ENCODE measurements at places on chromosomes 1 and 21.

DNA sequence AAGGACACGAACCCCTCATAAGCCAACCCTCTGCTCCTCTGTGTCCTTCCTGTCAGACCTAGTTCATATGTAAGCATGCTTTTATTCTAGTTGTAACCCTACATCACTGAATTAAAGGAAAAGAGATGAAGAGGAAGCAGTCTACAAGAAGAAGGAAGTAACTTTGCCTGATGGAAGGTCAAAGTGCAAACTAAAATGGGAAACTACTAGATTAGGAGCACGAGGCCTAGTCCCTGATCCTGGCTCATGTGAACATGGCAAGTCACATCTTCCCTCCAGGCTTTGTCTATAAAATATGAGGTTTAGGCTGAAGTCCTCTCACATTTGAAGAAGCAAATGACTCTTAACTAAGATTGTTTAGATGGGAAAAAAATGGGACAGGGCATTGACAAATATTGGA is 13.2 kb downstream of the ZMYND12 start:
- no peak for DNase-seq

- no peak for DNase-seq
Measured at GRCh38 chr1:201692555-201693394, 136.2 kb upstream of the IPO9 start.

GRCh38 chr21:37628362-37628761 is 261.8 kb downstream of the DYRK1A start:
- DNase-seq = no peak

GRCh38 chr1:51019811-51020210 is 49.8 kb downstream of the CDKN2C start:
- DNase-seq = no peak

DNA sequence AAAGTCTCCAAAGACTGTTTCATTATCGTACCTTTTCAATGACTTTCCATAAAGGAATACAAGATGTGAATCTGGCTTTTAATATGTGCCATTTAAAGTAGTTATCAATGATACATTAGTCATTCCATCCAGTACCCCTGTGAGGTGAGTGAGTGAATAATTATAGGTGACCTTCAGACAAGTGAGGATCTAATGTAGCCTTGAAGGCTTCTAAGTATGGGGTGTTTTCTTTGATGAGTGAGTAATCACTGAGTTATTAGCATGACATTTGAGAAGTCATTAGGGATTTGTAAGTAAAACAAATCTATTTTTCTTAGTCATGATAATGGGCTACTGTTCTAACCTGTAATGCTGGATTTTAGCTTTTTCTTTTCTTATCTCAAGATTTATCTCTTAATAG is 831.4 kb downstream of the ADGRL2 start:
- no peak for DNase-seq

DNA sequence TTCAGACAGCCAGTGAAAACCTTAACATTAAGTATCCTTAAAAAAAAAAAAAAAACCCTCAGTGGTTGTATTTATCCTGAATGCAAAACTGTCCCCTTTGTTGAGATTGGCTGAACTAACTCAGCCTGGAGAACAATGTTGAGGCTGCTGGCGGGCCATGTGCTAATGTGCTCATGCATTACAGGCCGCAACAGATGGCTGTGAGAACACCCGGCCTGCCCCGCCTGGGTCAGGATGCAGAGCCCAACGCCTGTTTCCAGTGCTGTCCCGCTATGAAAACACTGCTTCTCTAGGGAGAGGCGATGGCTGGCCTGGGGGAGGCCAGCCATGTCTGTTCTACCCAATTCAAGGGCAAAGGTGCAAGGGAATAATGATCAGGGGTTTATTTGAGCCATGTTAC is 13.8 kb downstream of the OLIG2 start:
- DNase-seq = peak; percentile 97

DNA sequence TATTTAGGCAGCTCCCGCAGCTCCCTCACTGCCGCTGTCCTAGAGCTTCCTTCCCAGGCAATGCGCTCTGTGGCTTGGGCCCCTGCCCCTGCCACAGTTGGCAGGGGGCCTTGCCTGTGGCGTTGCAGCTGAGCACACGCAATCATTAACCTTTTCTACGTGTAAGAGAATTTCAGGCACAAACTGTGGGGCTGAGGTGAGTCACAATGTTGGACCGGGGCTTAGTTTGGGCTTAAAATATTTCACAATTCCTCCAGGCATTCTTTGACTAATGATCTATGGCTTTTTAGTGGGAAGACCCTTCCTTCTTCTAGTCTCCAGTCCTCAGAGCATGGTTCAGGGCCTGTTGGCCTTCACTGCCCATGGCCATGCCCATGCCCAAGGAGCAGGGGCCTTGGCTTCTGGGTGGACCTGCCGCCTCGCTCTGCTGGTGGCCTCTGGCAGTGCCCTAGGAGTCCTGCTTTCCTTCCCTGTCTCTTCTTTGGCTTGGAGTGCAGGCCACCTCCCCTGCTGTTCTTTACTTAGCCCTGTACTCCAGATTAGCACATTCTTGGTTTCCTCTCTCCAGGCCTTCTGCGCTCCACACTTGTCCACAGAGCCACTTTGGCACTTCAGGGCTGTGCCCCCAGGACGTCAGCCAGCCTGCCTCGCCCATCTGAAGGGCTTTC is 39.2 kb downstream of the MAPKAPK2 start:
- no peak for DNase-seq

- DNase-seq = peak; percentile 35
Measured at GRCh38 chr1:237556911-237557310, 333.8 kb downstream of the ZP4 start.

DNA sequence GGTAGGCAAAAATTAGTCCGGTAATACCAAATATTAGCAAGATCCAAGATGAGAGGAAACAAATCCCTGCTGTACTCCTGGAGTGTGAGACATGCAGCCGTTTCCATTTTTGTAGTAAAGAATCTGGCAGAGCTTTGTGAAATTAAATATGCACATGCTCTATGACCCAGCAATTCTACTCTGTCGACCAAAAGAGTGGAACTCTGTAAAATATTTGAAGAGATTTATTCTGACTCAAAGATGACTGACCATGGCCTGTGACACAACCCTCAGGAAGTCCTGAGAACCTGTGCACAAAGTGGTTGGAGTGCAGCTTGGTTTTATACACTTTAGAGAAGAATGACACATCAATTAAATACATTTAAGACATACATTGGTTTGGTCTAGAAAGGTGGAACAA is 16.2 kb downstream of the HAX1 start:
- DNase-seq = no peak

- no peak for DNase-seq
Measured at GRCh38 chr21:36178349-36178748, 21.7 kb downstream of the DOP1B start.

DNA sequence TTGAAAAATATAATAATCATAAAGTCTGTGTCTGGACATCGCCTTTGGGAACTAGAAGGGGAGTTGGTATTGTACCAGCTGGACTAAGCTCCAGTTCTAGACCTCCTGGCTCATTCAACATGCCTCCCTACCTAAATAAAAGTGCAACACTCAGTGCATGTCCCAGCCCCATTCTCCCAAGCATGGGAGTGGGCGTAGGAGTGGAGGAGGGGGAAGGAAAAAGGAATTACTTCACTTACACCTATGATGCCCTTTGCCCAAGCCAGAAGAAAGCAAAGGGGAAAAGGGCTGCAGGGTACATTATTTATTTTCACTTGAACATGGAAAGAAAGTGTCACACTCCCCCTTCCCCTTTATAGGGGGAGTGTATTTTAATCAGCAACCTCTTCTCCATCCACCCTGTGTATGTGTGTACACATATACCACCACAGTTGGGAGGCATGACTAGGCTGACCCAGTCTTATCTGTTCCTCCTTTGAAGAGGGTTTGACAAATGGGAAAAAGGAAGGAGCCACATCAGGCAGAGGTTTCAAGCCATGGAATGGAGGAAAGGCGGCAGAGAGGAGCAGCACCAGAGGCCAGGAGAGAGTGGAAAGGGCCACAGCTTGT is 3.2 kb downstream of the NIT1 start:
- no peak for DNase-seq

DNA sequence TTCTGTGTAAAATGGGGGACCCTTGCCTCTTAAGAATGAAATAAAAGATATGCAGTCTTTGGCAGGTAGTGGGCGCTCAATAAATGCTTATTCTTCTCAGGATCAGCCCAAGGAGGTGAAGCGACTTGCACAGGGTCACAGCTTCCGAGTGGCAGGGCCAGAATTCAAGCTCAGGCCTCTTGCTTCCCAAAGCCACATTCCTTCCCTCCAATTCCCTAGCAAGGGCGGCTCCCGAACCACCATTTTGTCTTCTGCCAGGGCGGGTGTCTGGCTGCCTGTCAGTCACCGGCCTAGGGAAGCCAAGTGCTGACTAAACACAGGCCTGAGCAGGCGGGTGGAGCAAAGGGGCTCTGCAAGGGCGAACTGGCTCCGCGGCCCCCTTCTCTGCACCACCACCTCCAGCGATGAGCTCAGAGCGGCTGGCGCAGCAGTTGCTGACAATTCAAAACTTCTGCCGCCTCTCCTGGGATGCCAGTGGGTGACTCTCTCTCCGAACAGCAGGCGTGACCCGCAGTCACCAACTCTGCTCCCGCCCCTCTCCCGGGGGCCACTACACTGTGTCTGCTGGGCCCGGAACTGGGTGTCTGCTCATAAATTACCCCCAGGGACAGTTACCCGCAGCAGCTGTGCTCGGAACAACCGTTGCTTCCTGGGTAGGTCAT is 10.8 kb downstream of the GPR3 start:
- DNase-seq = no peak

GRCh38 chr1:28297826-28298225 is 31.0 kb upstream of the MED18 start:
- DNase-seq = no peak

DNA sequence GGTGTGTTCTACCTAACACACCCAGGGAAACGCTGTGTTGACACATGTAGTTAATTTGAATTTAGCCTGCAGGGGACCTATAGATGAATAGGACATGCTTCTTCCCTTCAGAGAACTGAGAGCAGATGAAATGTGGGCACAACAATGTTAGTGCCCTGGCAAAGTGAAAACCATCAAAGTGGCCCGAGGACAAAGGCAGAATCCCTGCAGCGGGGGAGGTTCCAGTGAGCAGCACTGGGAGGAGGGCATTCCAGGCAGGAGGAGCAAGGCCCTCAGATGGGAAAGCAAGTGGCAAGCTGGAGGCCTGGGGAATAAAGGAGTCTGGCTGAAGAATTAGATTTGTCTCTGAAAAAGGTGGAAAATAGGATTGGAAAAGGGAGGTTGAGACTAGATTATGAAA is 37.2 kb downstream of the C1orf94 start:
- no peak for DNase-seq

DNA sequence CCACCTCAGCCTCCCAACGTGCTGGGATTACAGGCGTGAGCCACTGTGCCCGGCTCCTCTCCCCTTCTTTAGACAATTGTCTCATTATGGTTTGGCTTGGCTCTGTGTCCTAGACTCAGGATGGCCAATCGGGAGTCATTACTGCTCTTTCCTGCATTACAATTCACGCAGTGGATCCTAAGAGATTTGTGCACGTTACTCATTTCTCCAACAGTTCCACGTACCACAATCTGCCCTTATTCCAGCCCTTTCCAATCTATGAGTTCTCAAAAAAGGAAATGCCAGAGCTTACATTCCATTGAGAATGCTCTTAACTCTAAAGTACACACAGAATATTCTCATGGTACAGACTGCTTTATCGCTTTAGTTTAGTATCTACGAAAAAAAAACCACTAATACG is 357.0 kb downstream of the GPATCH2 start:
- no peak for DNase-seq

DNA sequence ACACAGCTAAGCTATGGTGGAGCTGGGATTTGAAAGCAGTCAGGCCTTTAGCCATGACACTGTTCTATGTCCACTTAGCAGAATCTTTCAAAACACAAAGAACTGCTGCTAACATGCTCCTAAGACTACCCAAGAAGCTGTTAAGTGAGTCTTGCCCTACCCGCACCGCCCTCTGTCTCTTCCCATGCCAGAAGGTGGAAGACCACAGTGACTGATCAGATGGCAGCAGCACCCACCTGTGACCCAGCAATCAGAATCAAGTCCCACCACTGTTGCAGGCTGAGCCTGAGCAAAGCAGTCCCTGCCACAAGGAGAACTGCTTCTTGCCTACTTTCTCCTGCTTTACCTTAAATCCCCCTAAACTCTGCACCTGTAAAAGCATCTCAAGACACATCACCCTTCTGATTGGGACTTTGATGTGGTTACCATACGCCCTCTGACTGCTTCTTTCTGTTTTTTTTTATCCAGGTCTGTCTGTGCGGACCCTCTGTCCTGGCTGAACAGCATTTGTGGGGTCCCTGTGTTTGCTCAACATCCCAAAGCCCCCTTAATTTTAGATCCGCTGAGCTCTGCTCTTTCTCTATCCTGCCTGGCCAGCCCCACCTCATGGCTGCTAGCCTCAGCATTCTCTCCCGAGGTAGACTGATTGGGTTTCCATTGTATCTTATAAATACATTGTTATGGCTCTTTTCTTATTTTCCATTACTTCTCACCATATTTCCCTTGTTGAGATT is 16.0 kb downstream of the IRF2BP2 start:
- no peak for DNase-seq

DNA sequence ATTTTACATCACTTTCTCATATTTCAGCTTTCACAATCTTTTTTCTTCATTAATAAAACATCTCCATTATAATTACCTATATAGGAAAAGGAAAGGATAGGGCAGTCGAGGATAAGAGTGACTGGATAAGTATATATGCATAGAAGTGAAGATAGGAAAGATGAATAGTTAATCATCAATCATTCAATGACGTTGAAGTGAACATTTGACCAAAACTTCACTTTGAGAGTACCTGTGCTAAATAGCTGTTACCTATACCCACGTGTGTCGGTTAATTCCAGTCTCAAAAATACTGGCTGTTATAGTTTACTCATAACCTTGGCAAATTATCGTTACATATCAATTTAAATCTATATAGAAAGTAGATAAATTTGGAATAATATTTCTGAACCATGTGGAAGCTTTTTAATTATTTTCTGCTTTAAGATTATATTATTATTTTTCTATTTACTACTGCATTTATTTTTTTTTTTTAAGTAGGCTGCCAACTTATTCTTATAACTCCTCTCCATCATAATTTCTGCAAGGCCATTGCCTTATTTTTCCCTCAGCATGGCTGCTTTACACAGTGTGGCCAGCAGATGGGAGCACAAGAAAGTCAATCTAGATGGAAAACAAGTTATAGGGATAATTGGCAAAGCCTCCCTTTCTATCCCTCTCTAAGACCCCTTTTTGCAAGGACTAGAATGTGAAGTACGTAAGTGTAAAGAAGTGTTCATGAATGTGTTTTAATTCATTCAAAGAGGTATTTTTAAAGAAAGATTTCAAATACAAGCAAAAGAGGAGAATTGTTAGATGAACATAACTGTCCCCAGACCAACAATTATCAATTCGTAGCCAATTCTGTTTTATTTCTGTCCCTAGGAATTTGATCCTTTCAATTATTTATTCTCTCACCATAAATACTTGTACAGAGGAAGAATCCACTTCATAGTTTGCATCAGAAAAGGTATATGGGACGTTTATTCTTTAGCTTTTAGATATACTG is 290.4 kb downstream of the KCNT2 start:
- DNase-seq = no peak

GRCh38 chr1:35809114-35810095 is 1.6 kb downstream of the AGO4 start:
- DNase-seq = no peak

DNA sequence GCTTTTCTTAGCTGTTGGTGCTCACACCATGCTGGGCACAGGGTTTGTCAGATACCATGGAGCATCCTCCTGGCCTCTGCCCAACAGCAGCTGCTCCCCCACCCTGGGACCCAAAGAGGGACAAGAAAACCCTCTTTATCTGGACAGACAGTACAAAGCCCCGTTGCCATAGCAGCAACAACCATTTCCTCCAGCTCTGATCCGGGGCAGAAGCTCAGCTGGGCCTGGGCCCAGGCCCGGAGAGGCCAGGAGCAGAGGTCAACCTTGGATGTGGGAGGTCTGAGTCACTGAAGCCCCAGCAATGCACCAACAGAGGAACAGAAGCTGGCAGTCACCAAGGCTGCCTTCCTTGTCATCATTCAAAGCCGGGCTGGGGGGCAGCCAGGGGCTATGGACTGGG is 228.4 kb upstream of the POU3F1 start:
- DNase-seq = peak; percentile 18

Data from globus pallidus (tissue), 1 donor.